ENCODE measurements at places on chromosomes 16 and 17.

GRCh38 chr16:46830417-46830901 is 521 bp downstream of the C16orf87 start:
- no peak for DNase-seq

DNA sequence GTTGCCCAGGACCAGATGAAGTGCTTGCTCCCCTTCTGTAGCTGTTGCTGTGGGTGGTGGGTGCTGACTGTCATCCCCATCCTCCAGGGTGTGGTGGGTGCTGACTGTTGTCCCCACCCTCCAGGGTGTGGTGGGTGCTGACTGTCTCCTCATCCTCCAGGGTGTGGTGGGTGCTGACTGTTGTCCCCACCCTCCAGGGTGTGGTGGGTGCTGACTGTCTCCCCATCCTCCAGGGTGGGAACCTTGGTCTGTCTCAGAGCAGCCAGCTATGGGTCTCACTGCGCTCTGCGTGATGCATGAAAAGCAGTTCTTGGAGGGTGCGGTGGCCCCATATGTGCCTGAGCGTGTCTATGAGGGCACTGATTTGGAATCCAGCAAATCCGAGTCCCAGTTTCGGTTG is 163.8 kb downstream of the RPTOR start:
- no peak for DNase-seq

DNA sequence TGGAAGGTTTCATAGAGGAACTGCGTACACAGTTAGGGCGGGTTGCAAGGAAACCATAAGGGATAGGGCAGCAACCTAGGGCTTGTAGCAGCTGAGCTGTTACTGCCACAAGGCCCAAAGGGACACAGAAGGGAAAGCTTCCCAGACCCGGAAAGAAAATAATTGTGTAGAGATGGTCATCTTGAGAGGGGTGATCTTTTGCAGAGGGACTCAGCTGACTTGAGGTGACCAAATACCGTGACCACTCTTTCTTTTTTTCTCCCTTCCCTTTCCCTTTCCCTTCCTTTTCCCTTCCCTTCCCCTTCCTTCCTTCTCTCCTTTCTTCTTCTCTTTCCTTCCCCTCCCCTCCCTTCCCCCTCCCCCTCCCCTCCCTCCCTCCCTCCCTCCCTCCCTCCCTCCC is 8.5 kb upstream of the CREBBP start:
- no peak for DNase-seq

GRCh38 chr16:20879175-20880040 is 20.8 kb downstream of the DCUN1D3 start:
- no peak for DNase-seq

GRCh38 chr17:19304209-19304608 is 58.3 kb downstream of the B9D1 start:
- no peak for DNase-seq

DNA sequence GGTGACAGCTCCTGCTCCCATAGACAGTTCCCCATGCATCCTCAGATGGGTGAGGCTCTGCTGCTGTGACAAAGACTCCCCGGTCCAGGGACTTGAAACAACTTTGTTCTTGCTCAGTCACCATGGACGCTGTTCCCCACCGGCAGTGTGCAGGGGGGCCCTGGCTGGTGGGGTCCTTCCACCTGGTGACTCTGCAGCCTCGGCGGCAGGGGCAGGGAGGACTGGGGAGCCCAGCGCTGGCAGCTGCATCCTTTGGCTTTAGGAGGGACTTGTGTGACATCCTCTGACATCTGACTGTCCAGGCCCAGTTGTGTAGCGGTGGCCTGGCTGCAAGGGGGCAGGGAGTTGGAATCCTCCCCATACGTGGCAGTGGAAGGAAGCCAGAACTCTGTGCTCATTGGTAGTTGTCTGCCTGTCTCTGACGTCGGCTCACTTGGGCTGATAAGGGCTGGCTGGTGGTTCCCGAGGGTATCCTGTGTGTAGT is 107.3 kb downstream of the CMIP start:
- no peak for DNase-seq

DNA sequence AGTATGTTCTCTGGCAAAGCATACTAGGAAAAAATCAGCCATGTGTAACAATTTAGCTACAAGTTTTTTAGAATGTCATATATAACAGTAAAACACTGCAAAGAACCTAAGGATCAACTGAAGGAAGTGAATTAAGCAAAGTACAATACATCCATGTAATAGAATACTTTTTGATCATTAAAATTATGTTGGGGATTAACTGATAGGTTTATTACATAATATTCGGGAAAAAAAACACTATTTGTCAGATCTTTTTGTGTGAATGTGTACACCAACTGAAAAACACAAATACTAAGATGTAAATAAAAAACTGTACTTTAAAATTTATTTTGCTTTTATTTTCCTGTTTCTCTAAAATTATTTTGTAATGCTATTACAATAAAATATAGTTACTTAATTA is 185.5 kb upstream of the DYNLRB2 start:
- DNase-seq, result no peak

GRCh38 chr17:78944026-78944425 is 18.8 kb upstream of the TIMP2 start:
- no peak for DNase-seq

GRCh38 chr17:37130984-37131446 is 182.3 kb downstream of the AATF start:
- DNase-seq, result no peak

GRCh38 chr17:41329279-41329948 is 13.9 kb upstream of the KRTAP17-1 start:
- no peak for DNase-seq

GRCh38 chr17:61477204-61477834 is 25.1 kb downstream of the TBX4 start:
- DNase-seq, result no peak

GRCh38 chr17:35259001-35259400 is 16.1 kb downstream of the SLFN5 start:
- DNase-seq, result no peak

DNA sequence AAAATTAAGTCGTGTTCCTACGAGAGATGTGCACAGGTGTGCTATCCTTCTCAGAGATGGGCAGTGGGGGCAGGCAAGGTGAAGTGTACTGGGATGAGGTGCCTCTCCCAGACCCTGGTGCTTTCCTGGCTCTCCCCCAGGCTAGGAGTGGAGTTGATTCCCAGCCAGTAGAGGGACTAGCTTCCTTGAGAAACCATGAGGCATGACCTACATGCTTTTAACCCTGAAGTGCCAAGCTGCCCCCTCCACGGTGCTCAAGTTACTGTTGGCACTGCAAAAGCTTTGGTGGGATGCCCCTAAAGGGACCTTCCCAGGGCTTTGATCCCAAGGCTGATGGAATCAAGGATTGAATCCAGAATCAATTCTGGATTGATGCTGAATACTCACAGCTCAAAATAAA is 47.0 kb upstream of the SREBF1 start:
- DNase-seq, result no peak

DNA sequence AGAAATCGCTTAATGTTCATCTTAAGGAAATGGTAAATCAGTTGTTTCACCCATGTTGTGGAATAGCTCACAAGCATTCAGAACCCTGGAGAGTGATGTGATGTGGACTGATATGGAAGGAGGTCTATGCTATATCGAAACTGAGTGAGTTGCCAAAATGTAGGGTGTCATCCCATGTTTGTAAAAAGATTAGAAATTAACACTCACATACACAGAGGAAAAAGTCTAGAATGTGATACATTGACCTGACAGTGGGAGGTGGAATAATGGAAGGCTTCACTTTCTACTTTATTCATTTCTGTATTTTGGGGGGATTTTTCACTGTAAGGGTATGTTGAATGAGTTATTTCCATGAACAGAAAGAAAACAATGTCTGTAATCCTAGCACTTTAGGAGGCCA is 4.7 kb upstream of the PRM1 start:
- no peak for DNase-seq

Data from NCI-H1417 treated with DMSO at 0.1 percent for 48 hours (cell line).